ENCODE measurements at places on chromosomes 2 and 18. TPM values are rescaled to one million over a fixed set of nuclear protein-coding genes. Genes with fewer than 3 reads are reported as not detected.

Gene HOXD3
- total RNA-seq: not detected

Gene HOXD1
- total RNA-seq: not detected

Gene ABCB11
- not detected for total RNA-seq

Gene CRYBA2
- total RNA-seq: not detected

Gene SERPINB12
- total RNA-seq: not detected
